ENCODE measurements at places on chromosomes 7 and 10.

- no peak for DNase-seq
These were observed 248.7 kb downstream of the FZD1 start for GRCh38 chr7:91512958-91513357.

DNA sequence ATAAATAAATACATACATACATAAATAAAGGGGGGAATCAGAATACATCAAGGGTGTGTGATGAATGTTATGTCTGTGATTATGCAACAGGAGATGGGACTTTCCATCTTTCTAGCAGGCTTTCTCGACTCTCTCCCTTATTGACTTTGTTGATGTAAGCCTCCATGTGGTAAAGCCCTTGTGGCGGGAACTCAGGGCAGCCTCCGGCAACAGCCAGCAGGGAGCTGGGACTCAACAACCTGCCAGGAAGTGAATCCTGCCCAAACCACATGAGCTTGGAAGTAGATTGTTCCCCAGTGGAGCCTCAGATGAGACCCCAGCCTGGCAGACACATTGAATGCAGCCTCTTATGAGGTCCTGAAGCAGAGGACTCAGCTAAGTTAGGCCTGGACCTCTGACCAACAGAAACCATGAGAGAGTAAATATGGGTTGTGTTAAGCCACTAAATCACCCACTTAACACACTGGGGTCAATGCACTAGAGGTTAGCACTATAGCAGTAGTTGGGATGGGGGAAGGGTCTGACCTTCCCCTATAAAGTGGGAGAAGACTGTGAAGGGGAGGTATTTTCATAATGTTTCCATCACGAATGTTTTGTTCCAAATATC, 104.0 kb downstream of the JCAD start:
- DNase-seq, result no peak

- no peak for DNase-seq
These were observed 423.5 kb upstream of the IGFBP3 start for GRCh38 chr7:46344533-46344932.

- no peak for DNase-seq
These were observed 12.0 kb downstream of the GNAI1 start for GRCh38 chr7:80146545-80147182.
